ENCODE measurements at places on chromosomes 11 and 22. TPM values are rescaled to one million over a fixed set of nuclear protein-coding genes. Genes with fewer than 3 reads are reported as not detected.

- H3K36me3 ChIP-seq, result peaks cover 4% of the 10 kb centered on the region
- H3K27me3 ChIP-seq, result no peaks in the 10 kb centered on the region
- no peaks in the 10 kb centered on the region for H3K4me1 ChIP-seq
- H3K4me3 ChIP-seq, result no peak overlapping the region
- H3K27ac ChIP-seq, result no peak overlapping the region
Measured at GRCh38 chr11:31442086-31442485, 67.3 kb downstream of the IMMP1L start.

DNA sequence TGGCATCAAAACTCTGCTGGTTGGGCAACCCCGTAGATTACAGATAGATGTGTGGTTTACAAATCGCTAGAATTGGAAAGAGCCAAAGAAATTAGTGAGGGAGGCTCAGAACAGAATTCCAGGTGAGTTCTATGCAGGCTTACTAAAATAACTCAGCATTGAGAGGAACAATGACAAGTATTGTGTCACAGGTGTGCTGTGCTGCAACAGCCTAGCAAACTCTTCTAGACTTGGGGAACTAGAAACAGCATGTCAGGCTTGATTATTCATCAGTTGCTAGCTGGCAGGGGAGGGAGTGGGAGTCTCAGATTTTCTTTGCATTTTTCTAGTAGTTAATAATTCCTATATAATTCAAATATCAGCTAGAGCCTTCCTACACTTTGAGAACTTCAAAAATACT, 26.3 kb upstream of the RASD2 start:
- H3K27me3 ChIP-seq, result peaks cover 25% of the 10 kb centered on the region
- no peaks in the 10 kb centered on the region for H3K36me3 ChIP-seq
- no peak for DNase-seq
- H3K27ac ChIP-seq, result no peak overlapping the region

RASSF10 gene
- 8.6 TPM for total RNA-seq

KRTAP5-1 gene
- total RNA-seq, result not detected

GRCh38 chr11:64241491-64242374, 838 bp downstream of the FKBP2 start:
- H3K27me3 ChIP-seq, result no peaks in the 10 kb centered on the region
- H3K4me1 ChIP-seq, result peaks cover 11% of the 10 kb centered on the region
- H3K27ac ChIP-seq, result peak overlapping the region; percentile 100
- no peak for DNase-seq

B4GALNT4 gene
- 185 TPM for total RNA-seq

DNA sequence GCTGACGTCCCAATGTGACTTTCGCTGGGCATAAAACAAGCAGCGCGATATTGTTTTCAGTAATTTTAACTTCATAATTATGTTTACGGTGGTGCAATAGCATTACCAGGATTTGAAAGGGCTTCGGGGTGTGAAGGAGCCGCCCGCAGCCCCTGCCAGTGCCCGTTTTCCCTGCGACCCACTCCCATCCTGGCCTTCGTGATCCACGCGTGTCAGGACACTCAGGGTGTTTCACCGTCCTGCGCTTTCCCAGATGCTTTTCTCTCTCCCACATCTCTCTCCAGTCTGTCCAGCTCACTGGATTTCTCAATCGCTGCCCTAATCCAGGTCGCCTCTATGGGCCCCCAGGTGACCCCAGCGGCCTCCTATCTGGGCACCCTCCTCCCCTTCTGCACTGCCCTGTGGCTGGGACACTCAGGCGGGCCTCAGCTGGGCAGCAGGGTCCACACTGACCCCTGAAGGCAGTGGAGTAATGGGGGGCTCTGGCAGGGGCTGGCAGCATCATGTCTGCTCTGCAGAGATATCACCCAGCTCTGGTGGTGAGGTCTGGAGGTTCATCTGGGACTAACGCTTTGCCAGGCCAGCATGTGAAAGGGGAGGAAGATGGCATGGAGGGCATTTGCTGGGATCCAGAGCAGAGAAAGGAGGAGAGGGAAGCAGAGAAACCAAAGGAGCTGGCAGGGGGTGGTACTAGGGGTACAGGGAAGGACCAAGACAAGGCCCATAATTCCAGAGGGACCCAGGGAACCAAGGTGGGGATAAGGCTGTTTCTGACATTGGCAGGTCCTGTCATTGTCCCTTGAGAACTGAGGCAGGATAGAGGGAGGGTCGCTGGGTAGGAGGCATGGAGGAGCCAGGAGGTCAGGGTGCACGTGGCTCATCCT, 622.8 kb downstream of the BRD1 start:
- no peaks in the 10 kb centered on the region for H3K36me3 ChIP-seq
- DNase-seq, result peak; percentile 63
- H3K27ac ChIP-seq, result no peak overlapping the region
- peaks cover 14% of the 10 kb centered on the region for H3K27me3 ChIP-seq
- no peak overlapping the region for H3K4me3 ChIP-seq

DNA sequence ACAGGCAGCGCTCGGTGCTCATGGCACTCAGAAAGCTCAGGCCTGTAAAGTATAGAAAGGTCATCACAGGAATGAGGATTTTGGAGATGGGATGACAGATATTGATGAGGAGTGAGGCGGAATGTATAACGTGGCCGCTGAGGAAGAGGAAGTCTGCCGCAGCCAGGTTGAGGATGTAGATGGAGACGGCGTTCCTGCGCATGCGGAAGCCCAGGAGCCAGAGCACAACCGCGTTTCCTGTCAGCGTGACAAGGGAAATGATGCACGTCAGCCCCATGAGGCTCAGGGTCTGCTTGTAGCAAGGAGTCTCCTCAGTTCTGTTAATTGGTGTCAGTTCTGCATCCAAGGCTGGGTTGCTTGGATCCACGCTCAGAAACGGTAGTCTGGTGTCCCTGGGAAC, 33.1 kb upstream of the MRGPRX1 start:
- no peak for DNase-seq
- no peaks in the 10 kb centered on the region for H3K4me1 ChIP-seq
- H3K27ac ChIP-seq, result no peak overlapping the region
- no peaks in the 10 kb centered on the region for H3K36me3 ChIP-seq

GNAZ gene
- 8.7 TPM for total RNA-seq

- H3K27ac ChIP-seq, result peak overlapping the region; percentile 1
- H3K4me3 ChIP-seq, result no peak overlapping the region
- DNase-seq, result no peak
- H3K27me3 ChIP-seq, result no peaks in the 10 kb centered on the region
- peaks cover 24% of the 10 kb centered on the region for H3K4me1 ChIP-seq
Measured at GRCh38 chr22:40487663-40488249, 117.4 kb downstream of the SGSM3 start.

CCDC116 gene
- total RNA-seq, result 0.21 TPM

LUZP2 gene
- total RNA-seq, result 6.5 TPM

- no peak overlapping the region for H3K4me3 ChIP-seq
- DNase-seq, result no peak
- H3K27me3 ChIP-seq, result no peaks in the 10 kb centered on the region
- peaks cover 11% of the 10 kb centered on the region for H3K4me1 ChIP-seq
- no peak overlapping the region for H3K27ac ChIP-seq
Measured at GRCh38 chr11:64048042-64048854, 12.5 kb downstream of the FLRT1 start.

TRIM49 gene
- not detected for total RNA-seq

DNA sequence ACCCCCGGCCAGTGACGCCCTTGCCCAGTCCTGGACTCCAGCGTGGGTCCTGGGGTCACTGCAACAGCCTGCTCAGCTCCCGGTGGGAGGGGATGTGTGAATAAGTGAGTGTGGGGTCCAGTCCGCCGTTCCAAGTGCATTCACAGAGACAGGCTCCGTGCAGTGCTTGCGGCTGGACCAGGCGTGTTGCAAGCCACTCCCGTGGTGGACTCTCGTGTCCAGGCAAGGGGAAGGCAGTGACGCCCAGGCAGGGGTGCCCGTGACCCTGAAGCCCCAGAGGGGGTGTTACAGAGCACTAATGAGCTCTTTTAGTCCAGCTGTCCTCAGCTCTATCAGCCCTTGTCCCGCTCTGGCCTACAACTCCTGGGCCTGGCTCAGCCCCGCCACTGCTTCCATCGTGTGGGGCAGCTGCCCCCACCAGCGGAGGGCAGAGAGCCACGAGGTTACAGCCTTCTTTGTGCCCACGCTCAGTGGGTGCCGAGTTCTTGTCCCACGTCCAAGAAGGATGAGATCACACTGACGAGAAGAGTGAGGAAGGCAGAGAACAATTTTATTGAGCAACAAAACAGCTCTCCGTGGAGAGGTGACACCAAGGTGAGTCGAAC, 1807.5 kb downstream of the LRRC4C start:
- H3K27me3 ChIP-seq, result no peaks in the 10 kb centered on the region
- no peak overlapping the region for H3K4me3 ChIP-seq
- no peak overlapping the region for H3K27ac ChIP-seq
- no peak for DNase-seq
- no peaks in the 10 kb centered on the region for H3K36me3 ChIP-seq
- H3K4me1 ChIP-seq, result no peaks in the 10 kb centered on the region

DNA sequence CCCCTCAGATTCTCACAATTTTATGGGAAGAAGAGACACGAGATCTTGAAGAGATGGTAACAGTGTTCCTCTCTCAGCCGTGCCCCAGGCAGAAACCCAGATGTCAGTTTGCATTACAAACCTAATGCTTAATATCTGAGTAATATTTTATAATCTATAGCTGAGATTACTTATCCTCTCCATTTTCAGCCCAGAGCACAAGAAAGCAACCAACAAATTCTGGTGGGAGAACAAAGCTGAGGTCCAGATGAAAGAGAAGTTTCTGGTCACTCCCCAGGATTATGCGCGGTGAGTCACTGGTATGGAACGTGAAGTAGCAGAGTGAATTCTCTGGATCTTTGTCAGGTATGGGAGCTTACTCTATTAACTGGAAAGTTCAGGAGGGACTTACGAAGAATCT, 884 bp downstream of the CENATAC start:
- peaks cover 23% of the 10 kb centered on the region for H3K4me1 ChIP-seq
- peak overlapping the region; percentile 93 for H3K4me3 ChIP-seq
- DNase-seq, result no peak
- peak overlapping the region; percentile 89 for H3K27ac ChIP-seq
- peaks cover 8% of the 10 kb centered on the region for H3K36me3 ChIP-seq

SNX32 gene
- 4.2 TPM for total RNA-seq

DNA sequence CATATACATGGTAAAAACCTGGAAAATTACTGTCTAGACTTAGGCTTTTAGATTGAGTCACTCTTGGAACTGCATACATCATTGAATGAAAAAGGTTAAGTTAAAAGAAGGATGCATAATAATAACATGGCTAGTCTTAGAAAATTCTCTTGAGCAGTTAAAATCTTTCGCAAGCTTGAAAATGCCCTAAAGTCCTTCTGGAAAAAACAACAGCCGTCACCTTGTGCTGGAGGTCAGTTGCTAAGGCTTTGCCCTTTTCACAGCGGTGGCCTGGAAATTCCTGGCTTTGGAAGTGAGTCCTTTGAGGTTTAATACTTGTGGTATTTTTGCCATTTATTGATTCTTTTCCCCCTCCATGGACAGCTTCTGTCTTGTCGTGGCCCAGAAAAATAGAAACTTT, 17.4 kb upstream of the FBLN1 start:
- no peaks in the 10 kb centered on the region for H3K27me3 ChIP-seq
- no peak overlapping the region for H3K27ac ChIP-seq
- no peak for DNase-seq
- no peak overlapping the region for H3K4me3 ChIP-seq

ADM2 gene
- 10.2 TPM for total RNA-seq

POTEH gene
- total RNA-seq, result not detected

GRCh38 chr11:3073029-3073435, 15.8 kb upstream of the CARS1 start:
- DNase-seq, result no peak
- peaks cover 5% of the 10 kb centered on the region for H3K4me1 ChIP-seq
- no peak overlapping the region for H3K4me3 ChIP-seq
- no peak overlapping the region for H3K27ac ChIP-seq
- no peaks in the 10 kb centered on the region for H3K36me3 ChIP-seq

- H3K27me3 ChIP-seq, result no peaks in the 10 kb centered on the region
- DNase-seq, result no peak
- peaks cover 4% of the 10 kb centered on the region for H3K36me3 ChIP-seq
- peak overlapping the region; percentile 91 for H3K27ac ChIP-seq
- H3K4me3 ChIP-seq, result peak overlapping the region; percentile 58
Measured at GRCh38 chr11:63978551-63979239, 4.3 kb downstream of the COX8A start.

DNA sequence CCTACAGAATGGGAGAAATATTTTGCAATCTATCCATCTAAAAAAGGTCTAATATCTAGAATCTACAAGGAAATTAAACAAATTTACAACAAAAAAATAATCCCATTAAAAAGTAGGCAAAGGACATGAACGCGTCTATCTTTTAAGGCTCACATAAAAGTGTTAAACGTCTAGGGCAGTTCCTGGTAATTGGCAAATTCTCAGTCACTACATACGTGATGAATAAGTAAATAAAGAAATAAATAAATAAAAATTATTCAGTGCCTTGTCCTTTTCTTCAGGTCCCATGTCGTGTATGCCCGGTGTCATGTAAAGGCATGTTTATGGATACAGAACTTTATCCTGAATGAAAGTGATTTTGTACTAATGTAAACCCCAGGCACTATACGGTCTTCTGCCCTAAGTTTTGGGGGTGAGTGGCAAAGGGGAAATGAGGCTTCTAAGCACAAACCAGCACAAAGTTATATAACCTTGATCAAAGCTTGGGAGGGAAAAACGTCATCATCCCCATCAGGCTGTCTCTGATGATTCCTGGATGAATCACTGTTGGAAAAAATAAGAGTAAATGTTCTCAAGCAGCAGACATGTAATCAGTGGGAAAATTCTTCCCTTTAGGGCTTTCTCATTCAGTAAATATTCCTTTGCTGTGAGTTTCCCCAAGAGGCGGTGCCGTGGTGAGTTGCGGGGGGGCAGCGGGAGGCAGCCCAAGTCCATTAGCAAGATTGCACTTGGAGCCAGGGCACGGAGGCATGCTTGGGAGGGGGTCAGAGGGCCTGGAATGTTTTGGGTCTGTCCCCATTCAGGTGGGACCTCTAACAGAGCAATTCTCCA, 30.4 kb upstream of the MICAL2 start:
- no peak for DNase-seq
- no peaks in the 10 kb centered on the region for H3K36me3 ChIP-seq
- H3K27me3 ChIP-seq, result no peaks in the 10 kb centered on the region
- no peak overlapping the region for H3K27ac ChIP-seq

DNA sequence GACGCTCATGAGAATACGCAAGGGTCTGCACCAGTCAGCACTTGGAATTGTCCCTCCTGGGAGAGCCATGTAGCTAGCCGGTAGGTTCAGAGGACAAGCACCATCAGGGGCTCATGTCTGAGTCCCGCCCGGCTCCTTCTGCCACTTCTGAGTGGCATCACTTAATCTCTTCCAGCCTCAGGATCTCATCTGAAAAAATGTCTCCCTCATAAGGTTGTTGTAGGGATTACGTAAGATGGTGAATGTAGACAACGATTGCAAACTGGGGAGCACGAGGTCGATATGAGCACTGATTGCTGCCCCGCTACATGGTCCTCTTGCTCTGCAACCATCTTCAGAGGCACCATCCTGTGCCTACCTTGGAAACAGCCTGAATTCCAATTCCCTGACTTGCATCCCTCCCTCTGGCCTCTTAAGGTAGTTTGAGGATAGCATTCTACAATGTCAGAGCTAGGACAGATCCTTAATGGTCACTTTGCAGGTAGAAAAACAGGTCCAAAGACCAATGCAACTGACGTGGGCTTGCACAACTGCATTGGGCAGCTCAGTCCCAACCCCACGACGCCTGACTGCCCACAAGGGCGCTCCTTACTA, 115.8 kb upstream of the TMEM45B start:
- no peak overlapping the region for H3K4me3 ChIP-seq
- no peaks in the 10 kb centered on the region for H3K36me3 ChIP-seq
- DNase-seq, result no peak
- no peak overlapping the region for H3K27ac ChIP-seq

PLXNB2 gene
- 500 TPM for total RNA-seq

GRCh38 chr22:35543702-35544101, 3.1 kb downstream of the RASD2 start:
- no peak overlapping the region for H3K4me3 ChIP-seq
- peaks cover 61% of the 10 kb centered on the region for H3K27me3 ChIP-seq
- no peak for DNase-seq
- H3K27ac ChIP-seq, result no peak overlapping the region
- no peaks in the 10 kb centered on the region for H3K36me3 ChIP-seq
